Muscle of leg (tissue), 16 donors: ENCODE measurements at places on chromosomes 6 and 20. TPM values are rescaled to one million over a fixed set of nuclear protein-coding genes. Genes with fewer than 3 reads are reported as not detected.

CLDN20 gene
- 0.88 TPM for polyA plus RNA-seq

RIPPLY2 gene
- polyA plus RNA-seq, result 0.13 TPM

SRF gene
- 58.2 TPM for polyA plus RNA-seq

UNC5CL gene
- 2.2 TPM for polyA plus RNA-seq

- no peak for DNase-seq
These were observed 47.5 kb downstream of the KCNQ5 start for GRCh38 chr6:72669324-72669723.

DNA sequence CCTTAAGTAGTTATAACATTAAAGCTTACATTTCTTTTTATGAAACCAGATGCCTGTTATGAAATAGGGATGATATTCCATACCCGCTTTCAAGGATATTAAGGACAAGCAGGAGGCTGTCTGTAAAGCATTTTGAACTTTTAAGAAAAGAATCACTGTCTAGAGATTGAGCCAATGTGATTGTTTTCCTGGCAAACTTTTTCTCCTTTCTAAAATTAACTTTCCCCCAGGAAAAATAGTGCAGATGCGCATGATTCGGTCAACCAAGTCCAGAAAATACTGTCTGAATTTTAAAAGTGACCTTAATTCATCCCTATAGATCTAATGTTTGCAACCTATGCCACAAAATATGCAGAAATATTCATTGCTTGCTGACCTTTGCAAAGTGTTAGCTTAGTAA is 15.1 kb upstream of the DEK start:
- DNase-seq, result peak; percentile 51

HLA-DQB1 gene
- 2.4 TPM for polyA plus RNA-seq

GRCh38 chr6:31510007-31510406 is 12.1 kb downstream of the MICB start:
- no peak for DNase-seq

- no peak for DNase-seq
These were observed 39.9 kb downstream of the KIAA1755 start for GRCh38 chr20:38220587-38221118.

- DNase-seq, result no peak
These were observed 27.0 kb upstream of the TFB1M start for GRCh38 chr6:155341130-155341828.

GRCh38 chr20:61370841-61371303 is 118.8 kb downstream of the CDH4 start:
- no peak for DNase-seq

DNA sequence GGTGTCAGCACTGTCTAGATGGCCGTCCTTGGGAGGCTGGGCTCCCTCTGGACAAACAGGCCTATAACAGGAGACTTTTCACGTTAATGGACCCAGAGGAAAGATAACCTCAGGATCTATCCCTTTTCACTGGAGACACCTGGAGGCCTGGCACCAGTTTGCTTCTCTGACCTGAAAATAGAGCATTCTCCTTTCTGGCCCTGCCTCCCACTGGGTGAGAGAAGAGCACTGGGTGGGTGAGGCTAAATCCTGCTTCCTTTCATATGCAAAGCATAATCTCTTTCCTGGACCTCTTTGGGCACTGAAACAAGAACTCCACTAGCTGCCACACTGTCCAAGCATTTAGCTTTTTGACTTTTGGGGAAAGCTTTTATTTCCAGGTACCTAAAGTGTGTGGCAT is 78.3 kb downstream of the FOXO3 start:
- no peak for DNase-seq

DNA sequence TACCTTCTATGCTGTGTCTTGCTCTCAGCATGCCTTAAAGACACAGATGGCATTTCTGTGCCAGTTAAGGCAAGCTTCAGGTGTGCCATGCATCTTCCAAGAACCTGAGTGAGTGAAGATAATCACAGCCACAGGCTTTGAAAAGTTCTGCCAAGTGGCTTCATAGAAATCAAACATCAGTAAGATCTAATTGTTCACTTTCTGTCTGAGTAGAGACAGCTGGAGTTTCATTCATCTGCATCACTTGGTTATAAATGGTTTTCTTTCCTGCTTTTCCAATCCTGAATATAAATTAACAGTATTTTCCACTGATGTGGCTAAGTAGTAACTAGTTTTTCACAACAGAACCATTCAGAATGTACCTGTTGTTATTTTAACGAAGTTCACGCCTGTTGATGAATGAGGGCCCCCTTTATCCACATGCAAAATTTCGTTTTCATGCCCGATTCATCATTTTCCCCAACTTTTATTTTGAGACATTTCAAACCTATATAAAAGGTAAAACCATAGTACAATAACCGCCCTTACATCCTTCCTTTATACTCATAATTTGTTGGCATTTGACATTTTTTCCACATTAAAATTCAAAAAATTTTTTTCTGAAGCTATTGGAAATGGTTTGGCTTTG is 38.6 kb upstream of the KCNG1 start:
- peak; percentile 60 for DNase-seq

TRIM31 gene
- polyA plus RNA-seq, result not detected

DNA sequence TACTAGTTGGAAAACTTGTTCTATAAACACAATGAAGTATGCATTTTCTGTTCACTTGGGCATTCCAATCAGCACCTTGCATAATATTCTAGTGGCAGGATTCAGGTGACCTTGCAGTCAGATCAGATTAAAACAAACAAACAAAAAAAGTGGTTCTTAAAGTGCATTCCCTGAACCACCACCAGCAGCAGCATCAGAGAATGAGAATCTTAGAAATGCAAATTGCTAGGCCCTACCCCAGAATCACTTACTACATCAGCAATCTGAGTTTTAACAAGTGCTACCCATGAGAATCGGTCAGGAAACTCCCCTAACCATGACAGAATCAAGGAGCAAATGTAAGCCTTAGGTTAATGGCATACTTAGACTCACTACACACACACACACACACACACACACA is 41.7 kb downstream of the SNAP25 start:
- no peak for DNase-seq

GRCh38 chr6:71107911-71108420 is 151.1 kb upstream of the B3GAT2 start:
- peak; percentile 87 for DNase-seq

- DNase-seq, result no peak
These were observed 115.2 kb upstream of the RNF24 start for GRCh38 chr20:4130404-4131189.

DNA sequence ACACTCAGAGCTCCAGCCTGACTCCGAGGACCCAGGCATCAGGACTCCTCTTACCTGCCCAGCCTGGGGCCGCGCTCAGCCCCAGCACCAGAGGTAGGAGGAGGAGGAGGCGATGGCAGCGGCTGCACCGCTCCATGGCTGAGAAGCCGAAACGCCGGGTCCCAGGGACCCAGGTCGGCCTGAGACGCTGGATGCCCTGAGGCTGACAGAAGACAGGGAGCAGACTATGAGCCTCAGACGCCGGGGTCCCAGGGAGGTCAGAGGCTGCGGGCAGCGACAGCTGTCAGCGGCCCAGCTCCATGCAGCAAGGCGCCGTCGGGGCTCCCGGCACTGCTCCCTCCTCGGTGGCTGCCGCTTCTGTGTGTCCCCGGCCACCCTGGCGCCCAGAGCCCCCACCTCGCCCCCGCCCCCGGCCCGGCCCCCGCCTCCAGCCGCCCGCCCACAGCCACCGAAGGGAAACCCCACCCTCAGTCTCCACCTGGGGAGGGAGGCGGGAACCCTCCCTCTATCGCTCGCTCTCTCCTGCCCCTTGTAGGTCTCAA is at the start of gene COL11A2:
Gene COL11A2, minus strand, starts transcription at position 363 of the 542 bp plus-strand sequence. Its CDS starts 227 bp downstream, at position 136.
- no peak for DNase-seq

GRCh38 chr20:46566125-46566524 is 15.7 kb upstream of the OCSTAMP start:
- DNase-seq, result no peak

- DNase-seq, result no peak
These were observed 8.5 kb downstream of the TFAP2C start for GRCh38 chr20:56637576-56637975.

NR2E1 gene
- not detected for polyA plus RNA-seq

GRCh38 chr20:63190828-63191227 is 25.1 kb downstream of the YTHDF1 start:
- DNase-seq, result no peak

DNA sequence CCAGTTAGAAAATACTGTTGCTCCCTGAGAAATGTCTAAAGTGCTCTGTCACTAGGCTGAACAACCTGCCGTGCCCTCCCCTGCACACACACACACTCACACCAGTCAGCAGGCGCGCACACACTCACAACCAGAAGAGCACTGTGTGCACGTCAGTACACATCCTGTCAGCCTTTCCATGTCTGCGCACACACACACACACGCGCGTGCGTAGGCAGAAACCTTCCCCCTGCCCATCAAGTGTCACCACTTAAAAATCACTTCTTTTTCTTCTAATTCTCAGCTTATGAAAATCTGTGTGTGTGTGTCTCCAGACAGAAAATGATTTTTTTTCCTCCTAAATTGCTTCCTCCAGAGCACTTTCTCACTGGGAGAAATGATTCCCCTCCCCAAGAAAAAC is 100.3 kb downstream of the EDN3 start:
- DNase-seq, result no peak

DNA sequence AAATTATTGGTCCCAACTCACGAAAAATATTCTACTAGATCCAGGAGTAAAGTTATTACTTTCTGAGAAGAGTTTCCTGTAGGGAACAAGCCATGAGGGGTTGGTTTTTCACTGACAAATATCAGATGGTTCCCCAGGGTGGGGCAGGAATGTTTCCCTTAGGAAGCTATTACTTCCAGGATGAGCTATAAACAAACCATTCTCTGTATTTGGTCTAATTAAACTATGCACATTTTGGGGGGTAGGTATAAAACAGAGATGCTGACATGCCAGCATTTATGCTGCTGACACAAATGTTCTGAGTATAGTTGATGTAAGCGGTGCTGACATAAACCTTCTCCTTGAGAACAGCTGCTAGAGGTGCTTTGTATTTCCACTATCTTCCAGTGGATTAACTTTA is 54.2 kb downstream of the OGFRL1 start:
- no peak for DNase-seq

DNA sequence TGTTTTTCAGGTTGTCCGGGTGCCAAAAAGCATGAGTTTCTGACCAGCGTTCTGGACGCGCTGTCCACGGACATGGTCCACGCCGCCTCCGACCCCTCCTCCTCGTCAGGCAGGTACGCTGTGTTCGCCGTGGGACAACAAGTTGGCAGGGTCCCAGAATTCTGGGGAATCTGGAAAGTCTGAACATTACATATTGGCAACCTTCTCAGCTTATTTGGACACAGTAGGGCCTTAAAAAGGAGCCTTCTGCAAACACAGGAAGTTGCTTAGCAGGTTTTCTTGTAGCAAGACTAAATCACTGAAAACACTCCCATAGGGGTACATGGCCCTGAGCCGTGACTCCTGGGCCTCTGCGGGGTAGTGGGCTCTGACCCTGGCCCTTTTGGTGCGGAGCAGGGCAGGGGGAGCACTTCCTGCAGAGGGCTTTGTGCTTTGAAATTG is 209.7 kb downstream of the SMOC2 start:
- DNase-seq, result peak; percentile 76

- DNase-seq, result no peak
These were observed 18.3 kb downstream of the RAET1L start for GRCh38 chr6:150006961-150007464.

DNA sequence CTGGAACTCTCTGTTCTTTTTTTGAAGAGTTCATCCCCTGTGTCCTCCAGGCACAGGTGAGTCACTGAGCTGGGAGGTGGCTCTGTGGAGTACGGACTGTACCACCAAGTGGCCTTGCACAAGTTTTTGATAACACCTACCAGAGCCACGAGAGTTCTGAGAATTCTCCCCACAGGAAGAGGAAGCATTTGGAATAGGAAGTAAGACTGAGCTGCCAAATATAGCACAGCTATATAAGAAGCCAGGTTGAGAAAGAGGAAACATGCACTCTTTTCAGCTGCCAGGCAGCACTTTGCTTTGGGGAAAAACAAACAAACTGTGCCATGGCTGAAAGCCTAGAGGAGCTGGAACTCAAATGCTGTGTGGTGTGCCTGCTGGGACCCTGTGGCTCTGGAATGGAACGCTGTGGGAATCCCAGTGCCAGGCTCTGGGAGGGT is 70.8 kb upstream of the RIPOR2 start:
- peak; percentile 83 for DNase-seq

DEF6 gene
- polyA plus RNA-seq, result 6.1 TPM

DNA sequence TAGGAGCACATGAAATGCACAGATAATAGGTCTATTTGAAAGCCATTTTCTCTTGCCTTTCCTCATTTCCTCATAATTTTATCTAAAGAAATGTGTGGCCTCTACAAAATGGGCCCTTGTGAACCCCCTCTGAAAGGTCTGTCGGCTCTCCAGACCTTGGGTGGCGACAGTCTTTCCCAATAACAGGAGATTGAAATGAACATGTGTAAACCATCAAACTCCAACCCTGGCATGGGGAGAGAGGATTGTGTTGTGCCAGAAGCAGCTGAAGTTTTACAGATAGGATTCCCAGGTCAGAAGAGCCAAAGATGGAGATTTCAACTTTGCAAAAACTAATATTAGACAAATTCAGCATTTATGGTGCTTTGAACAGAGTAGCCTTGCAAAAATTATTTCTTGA is 277.1 kb upstream of the ECI2 start:
- peak; percentile 62 for DNase-seq

GRCh38 chr20:62543470-62544302 is 67.9 kb upstream of the GATA5 start:
- no peak for DNase-seq

- no peak for DNase-seq
These were observed 3.1 kb upstream of the CAP2 start for GRCh38 chr6:17390276-17390675.

DNA sequence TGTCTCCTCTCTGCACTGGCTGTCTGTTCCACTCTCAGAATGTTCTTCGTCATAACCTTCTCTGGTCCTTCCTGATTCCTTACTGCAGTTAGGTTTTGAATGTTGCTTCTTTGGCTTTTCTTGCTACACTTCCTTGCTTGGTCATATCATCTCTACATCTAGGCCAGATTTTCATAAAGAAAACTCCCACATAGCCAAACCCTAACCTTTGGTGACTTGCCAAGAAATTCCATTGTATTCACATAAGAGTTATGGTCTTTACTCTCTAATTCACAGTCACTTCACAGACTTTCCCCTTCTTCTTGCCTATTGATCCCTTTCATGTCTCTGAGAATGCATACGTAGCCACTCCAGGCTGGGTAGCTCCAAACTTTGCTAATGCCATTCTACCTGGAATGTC is 41.9 kb upstream of the SIM1 start:
- DNase-seq, result no peak

MEI4 gene
- polyA plus RNA-seq, result not detected

- no peak for DNase-seq
These were observed 2.3 kb upstream of the OCSTAMP start for GRCh38 chr20:46552460-46553420.

- DNase-seq, result no peak
These were observed 114.0 kb upstream of the HSF2 start for GRCh38 chr6:122285292-122285913.

- no peak for DNase-seq
These were observed 59.5 kb downstream of the CDC40 start for GRCh38 chr6:110239526-110240274.

DNA sequence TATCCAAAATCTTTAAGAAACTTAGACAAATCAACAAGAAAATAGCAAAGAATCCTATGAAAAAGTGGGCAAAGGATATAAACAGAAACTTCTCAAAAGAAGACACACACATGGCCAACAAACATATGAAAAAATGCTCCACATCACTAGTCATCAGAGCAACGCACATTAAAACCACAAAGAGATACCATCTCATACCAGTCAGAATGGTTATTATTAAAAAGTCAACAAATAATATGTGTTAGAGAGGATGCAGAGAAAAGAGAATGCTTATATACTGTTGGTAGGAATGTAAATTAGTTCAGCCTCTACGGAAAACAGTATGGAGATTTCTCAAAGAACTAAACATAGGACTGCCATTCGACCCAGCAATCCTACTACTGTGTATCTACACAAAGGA is 212.0 kb upstream of the DTNBP1 start:
- no peak for DNase-seq
